ENCODE measurements at places on chromosomes 5 and 9.

DNA sequence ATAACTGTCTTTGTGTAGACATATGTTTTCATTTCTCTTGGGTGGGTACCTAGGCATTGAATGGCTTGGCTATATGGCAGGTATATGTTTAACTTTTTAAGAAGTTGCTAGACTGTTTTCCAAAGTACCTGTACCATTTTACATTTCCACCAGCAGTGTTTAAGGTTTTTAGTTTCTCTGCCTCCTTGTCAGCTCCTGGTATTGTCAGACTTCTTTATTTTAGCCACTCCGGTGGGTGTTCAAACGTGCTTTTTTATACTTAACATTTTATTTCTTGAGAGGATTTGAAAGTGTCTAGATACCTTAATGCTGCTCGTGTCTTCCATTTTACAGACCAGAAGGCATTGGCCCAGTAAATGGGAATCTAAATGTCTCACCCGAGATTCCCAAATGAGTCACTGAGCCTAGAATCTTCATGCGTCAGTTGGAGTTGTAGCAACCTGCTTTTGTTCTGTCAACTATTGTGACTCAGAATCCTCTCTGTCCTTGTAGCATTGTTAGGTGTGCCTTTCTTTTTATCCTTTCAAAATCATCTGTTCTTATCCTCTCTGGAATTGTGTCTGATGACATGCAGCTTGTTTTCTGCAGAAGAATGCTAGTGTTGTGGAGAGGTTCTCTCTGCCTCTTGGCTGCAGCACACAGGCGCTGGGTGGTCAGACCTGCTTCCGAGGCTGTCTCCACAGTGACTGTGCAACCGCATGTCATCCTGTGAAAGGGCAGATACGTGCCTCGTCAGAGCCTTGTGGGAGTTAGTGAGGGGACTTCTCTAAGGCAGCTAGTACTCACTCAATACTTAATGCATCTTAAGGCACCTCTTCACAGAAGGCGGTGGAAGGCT lies 291.8 kb downstream of the AOPEP start:
- DNase-seq, result no peak

DNA sequence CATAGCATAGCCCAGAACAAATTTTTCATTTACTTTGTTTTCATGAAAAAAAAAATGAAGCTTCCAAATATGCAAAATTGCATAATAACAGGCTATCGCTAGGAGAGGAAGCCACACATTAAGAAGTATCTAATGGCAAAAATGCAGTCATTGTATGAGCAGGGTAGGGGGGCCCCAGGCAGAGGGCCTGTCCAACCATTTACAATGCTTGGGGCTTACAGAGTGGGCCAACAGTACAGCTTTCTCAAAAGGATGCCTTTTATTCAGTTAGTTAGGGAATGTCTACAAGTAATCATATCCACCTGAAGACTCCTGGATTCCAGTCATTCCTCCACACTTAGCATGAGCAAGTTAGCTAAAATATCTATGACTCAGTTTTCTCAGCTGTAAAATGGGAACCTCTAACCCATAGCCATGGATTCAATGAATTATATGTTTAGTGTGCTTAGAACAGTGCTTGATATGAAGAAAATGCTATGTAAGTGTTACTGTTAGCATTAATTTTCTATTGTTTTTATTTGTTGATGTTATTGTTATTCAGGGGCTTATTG lies 117.7 kb downstream of the GAS1 start:
- no peak for DNase-seq

DNA sequence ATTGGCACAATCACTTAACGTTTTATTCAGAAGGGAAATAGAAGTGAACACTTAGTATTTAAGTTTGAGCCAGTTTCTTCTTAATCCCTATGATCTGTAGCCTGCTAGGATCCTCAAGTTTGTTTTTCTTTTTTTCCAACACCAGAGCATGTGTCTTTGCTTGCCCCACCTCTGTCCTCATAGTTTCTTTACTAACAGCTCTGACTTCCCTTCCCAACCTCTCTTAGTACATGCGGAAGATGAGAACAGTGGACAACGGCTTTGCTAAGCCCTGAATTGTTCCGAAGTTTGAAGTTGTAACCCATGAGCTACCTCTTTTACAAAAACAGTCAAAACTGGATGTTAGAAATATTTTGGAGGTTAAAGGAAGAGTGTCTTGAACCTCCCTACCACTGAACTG lies 61.7 kb upstream of the TAF11L2 start:
- DNase-seq, result no peak

- DNase-seq, result no peak
These were observed 1.7 kb downstream of the SNAPC4 start for GRCh38 chr9:136398286-136398685.

DNA sequence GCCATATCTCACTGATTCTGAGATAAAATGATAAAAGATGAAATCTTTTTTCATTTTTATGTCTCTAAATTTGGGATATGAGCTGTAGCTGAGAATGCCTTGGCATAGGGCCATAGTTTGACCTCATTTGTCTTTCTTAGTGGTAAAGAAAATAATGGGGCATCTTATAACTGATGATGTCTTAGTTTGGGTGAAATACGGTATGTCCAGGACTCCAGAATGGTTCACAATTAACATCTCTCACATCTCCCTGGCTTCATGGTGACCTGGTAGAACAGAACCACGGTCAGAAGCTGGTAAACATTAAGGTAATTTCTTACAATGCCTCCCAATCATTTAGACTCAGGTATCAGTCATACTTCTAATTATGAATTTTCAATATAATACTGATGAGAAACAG lies 250.8 kb downstream of the MAT2B start:
- no peak for DNase-seq

DNA sequence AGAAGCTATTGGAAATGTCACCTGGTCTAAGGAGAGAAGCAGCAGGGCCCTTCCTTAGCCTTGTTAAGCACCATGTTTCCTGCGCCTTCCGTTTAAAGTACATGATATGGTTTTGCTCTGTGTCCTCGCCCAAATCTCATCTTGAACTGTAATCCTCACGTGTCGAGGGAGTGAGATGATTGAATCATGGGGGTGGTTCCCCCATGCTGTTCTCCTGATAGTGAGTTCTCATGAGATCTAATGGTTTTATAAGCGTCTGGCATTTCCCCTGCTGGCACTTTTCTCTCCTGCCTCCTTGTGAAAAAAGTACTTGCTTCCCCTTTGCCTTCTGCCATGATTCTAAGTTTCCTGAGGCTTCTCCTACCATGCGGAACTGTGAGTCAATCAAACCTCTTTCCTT lies 49.7 kb downstream of the PRDM6 start:
- DNase-seq, result no peak

GRCh38 chr5:150618588-150619281 lies 21.7 kb upstream of the SYNPO start:
- DNase-seq, result no peak

GRCh38 chr5:22998774-22999173 lies 145.6 kb upstream of the CDH12 start:
- no peak for DNase-seq

DNA sequence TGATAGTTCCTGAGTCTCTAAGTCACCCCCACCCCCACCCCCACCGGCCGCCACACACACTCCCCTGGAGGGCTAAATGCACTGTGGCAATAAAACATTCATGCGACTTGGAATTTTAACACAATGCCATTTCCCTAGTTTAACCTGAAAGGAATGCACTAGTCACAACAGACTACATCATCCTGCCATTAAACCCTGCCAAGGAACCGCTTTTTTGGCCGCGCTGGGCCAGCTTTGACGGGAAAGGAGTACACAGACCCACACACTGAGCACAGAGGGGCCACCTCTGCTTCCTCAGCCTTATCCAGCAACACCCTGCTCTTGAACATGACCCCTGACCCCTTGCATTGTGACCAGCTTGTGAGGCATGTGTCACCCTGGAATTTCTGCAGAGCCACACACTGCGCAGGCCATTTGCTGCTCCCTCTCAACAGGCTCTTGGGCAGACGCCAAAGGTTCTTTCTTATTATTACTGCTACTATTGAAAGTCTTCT lies 165.3 kb downstream of the BNC2 start:
- DNase-seq, result no peak

All from stimulated activated CD8-positive, alpha-beta memory T cell treated with anti-CD3 and anti-CD28 coated beads, Interleukin-7, amount 100 ng/mL, for 1 hour (primary cell).